ENCODE measurements at places on chromosomes 11 and 22. TPM values are rescaled to one million over a fixed set of nuclear protein-coding genes. Genes with fewer than 3 reads are reported as not detected.

GRCh38 chr11:22725079-22725478, 58.7 kb downstream of the GAS2 start:
- DNase-seq = no peak

DNA sequence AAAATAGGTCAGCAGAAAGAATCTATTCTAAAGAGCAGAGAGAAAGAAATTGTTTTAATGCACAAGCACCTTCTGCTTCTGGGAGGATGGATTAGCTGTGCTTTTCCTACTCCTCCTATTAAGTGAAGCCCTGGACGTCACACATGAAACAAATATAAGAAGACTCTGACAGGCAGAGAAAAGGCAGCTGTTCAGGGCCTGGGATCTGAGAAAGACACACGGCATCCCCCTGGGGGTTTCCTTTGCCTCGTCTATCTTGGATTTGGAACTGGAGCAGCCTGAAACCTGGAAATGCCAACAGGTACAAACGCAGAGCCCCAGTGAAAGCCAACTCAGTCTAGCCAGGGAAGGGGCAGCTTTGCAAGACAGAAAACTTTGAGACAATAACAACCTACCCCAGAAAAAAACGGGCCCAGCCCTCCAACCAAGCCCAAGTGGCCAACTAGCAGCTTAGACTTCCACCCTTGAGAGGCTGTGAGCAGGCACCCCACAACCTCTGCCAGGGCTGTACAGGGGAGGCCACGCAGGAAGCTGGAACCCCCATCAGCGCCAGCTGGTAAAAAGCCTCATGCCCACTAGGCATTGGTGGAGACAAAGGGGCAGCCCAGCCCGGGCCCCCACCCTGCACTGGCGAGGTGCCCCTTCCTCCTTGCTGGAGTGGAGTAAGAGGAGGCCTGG, 7.3 kb downstream of the CERK start:
- DNase-seq = no peak

DNA sequence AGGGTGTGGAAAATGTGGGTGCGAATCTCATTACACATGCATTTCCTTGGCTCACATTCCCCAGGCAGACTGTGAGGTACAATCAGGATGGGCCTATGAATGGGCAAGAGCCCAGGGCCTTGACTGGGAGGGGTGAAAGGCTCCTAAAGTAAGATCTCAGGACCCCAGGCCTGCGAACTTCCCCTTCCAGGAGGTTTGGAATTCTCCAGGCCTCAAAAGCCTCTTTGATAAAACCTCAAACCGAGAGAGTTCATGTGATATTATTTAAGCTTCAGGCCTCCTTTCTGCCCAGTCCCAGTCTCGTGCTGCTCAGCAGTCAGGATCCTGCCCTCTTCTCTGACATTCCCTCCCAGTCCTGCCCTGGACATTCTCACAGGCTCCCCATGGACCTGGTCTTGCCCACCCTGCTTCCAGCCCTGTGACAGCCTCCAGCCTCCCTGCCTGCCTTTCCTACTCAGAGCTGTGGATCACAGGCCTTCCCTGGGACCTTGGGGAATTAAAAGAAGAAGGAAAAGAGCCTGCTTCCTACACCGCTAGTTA, 37.3 kb upstream of the TEAD1 start:
- no peak for DNase-seq

DNA sequence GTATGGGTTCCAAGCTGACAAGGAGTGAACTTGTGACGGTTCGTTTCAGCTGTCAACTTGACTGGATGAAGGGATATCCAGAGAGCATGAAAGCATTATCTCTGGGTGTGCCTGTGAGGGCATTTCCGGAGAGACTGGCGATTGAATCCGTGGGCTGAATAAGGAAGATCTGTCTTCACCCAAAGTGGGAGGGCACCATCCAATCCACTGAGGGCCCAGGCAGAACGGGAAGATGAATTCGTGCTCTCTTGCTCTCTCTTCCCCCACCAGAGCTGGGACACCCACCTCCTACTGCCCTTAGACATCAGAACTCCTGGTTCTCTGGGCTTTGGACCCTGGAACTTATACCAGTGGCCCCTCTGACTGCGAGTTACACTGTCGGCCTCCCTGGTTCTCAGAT, 15.5 kb upstream of the CD81 start:
- DNase-seq = no peak

- no peak for DNase-seq
These were observed 1.6 kb downstream of the ARAP1 start for GRCh38 chr11:72750556-72751115.

DNA sequence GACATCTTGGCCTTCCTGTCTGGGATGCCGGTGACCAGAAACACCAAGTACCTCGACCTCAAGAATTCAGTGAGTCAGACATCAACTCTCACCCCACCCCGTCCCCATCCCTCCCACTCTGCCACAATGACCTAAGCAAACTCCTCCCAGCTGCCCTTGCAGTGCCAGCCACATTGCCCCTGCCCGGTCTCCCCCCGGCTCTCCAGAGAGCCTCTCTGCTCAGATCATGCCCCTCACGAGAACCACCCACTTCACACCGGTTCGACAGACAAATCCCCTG, 23.6 kb upstream of the MYRF start:
- peak; percentile 12 for DNase-seq

DNA sequence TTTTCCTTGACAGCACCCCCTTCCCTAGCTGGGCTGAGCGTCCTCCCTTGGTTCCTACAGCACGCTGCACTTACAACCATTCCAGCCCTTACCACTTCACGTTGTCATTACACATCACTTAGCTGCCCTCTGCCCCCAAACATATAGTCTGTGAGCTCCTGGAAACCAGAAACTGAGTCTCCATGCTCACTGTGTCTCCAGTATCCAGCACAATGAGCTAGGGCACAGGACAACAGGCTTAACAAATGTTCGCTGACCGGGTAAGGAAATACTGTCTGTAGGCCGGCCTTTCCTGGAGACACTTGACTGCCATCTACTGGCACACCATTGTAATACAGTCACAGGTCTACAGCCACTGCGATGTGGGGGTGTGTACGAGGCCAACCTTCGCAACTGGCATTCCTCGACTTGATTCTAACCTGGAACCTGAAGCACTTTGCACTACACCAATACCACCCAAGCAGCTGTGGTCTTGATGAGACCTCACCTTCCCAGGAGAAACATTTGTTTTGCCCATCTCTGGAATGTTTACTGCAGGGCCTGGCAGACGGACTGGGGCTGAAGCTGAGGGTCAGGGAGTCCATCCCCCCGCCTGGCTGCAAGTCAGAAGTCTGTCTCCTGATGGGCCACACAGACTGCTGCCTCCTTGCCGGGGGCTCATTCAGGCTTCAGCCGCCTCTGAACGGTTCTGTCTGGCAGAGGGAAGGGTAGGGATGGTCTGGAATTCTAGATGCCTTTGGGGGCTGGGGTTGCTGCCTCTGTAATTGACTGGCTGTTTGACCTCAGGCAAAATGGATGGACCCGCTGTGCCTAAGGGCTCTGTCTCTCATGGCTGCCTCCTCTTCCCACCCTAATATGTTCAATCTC, 72.0 kb downstream of the SYN3 start:
- peak; percentile 48 for DNase-seq

DNA sequence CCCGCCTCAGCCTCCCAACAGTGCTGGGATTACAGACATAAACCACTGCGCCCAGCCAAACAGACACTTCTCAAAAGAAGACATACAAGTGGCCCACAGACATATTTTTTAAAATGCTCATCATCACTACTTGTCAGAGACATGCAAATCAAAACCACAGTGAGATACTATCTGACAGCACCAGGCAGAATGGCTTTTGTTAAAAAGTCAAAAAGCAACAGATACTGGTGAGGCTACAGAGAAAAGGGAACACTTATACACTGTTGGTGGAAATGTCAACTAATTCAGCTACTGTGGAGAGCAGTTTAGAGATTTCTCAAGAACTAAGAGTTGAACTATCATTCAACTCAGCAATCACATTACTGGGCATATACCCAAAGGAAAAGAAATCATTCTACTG, 67.0 kb downstream of the ARHGAP20 start:
- no peak for DNase-seq

DNA sequence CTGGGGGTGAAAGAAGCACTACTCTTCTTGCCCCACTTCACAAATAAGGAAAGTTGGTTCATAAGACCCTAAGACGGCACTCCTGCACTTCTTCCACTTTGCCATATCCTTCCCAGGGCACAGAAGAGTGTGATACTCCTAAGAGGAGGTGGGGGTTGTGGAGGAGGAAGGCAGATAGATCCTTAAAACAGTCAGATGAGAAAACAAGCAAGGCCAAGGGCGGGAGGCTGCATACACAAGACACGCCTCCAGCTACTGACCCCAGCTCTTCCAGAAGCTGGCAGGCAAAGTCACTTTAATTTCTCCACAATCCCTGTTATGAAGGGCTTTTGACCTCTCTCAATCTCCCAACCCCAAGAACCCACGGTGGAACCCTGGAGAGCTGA, 1.6 kb upstream of the CHRM4 start:
- no peak for DNase-seq

GRCh38 chr22:46661221-46661851, 41.1 kb downstream of the GRAMD4 start:
- DNase-seq = peak; percentile 56

GRCh38 chr11:121933294-121933693, 182.7 kb downstream of the BLID start:
- DNase-seq = no peak

- no peak for DNase-seq
These were observed 16.2 kb downstream of the PIWIL4 start for GRCh38 chr11:94583213-94583865.

- DNase-seq = no peak
These were observed 761 bp downstream of the ZDHHC13 start for GRCh38 chr11:19117760-19118097.

GRCh38 chr11:69443968-69444364, 37.5 kb upstream of the LINC01488 start:
- DNase-seq = no peak

DNA sequence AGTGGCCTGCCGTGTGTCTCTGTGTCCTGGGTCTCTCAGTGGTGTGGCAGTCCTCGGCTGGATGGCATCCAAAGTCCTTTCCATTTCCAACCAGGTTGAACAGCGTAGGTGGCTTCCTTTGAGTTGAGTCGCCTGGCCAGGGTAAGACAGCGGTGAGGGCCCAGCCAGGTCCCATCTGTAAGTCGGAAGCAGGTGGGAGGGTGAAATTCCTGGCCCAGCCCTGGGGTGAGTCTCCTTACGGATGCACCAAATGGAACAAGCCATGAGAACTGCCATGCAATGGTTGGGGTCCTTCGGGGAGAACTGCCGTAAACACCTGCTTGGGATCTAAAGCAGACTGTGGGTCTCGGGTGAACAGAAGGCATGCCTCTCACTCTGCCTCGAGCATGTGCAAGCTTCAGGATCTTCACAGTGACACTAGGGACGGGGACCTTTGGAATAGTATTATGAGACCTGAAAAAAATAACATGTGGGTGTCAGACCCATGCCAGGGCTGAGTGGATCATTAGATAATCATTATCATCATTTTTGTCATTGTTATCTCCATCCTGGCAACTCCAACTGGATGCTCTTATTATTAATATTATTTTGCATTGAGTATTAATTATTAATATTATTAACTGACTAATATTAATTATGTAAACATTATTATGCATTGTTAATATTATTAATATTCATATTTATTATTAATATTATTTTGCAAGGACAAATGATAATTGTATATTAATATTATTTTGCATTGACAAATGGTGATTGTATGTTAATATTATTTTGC, 57.7 kb upstream of the LINC01488 start:
- no peak for DNase-seq

- no peak for DNase-seq
These were observed 5.0 kb downstream of the RPL3 start for GRCh38 chr22:39314251-39314971.

GRCh38 chr22:45262931-45263462, 21.8 kb upstream of the UPK3A start:
- no peak for DNase-seq

GRCh38 chr22:46620588-46621242, 529 bp downstream of the GRAMD4 start:
- DNase-seq = no peak

DNA sequence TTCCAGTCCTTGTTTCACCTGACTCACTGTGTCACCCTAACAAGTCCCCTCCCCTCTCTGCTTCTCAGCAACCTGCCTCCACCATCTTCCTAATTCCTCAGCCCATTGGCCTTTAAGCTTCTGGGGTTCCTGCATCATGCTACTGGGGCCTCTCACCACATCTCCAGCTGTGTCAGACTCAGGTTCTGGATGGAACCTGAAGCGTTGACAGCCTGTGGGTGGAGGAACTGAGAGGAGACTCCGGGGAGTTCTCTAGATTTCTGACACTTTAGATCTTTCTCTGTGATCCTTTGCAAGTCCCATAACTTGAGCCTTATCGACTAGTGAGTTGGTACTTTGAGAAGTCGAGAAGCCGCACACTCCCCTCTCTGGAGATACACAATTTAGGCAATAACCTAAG, 11.6 kb upstream of the SLC5A1 start:
- no peak for DNase-seq

DNA sequence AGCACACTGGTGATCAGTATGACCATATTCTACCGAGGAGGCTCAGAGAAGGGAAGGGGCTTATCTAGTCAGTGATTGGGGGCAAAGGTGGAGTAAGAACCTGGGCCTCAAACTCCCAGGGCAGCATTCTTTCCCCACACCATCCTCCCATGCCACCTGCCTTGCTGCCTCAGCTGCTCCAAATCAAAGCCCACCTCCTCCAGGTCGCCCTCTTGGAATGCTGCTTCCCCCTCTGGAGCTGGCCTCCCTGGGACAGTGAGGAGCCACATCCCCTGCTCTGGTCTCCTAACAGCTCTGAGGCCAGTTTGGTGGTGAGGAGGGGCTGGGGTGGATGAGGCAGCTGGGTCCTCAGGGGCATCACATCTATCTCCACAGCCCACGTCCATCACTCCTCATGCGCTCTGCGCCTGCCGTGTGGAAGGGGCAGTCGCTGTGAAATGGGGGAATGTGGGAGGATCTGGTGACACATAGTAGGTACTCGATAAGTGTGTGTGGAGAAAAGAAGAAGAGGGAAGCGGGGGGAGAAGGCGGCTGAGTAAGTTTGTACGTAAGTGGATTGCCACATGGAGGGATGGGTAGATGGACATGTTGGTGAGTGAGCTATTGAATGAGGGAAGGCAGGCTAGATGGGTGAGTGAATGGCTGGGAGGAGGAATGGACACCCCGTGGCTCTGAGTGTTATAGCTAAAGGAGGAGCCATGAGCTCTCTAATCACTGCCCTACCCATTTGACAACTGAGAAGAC, 16.1 kb upstream of the ARHGEF17 start:
- DNase-seq = no peak

The SCGB1C1 gene
- not detected for total RNA-seq

The METTL15 gene
- 20.6 TPM for total RNA-seq

The MTA2 gene
- 79.0 TPM for total RNA-seq

The ACCS gene
- 6.2 TPM for total RNA-seq

The CNTN5 gene
- total RNA-seq = 0.32 TPM

The OR8D1 gene
- not detected for total RNA-seq

The ACTN3 gene
- not detected for total RNA-seq

The MRPL23 gene
- total RNA-seq = 74.9 TPM

The F2 gene
- not detected for total RNA-seq

The FGF19 gene
- 0.12 TPM for total RNA-seq

The CHST1 gene
- not detected for total RNA-seq

All from NCI-H460 (cell line).